ENCODE measurements at places on chromosomes 12 and 14.

- DNase-seq: no peak
Measured at GRCh38 chr14:24213866-24214662, 776 bp upstream of the CHMP4A start.

DNA sequence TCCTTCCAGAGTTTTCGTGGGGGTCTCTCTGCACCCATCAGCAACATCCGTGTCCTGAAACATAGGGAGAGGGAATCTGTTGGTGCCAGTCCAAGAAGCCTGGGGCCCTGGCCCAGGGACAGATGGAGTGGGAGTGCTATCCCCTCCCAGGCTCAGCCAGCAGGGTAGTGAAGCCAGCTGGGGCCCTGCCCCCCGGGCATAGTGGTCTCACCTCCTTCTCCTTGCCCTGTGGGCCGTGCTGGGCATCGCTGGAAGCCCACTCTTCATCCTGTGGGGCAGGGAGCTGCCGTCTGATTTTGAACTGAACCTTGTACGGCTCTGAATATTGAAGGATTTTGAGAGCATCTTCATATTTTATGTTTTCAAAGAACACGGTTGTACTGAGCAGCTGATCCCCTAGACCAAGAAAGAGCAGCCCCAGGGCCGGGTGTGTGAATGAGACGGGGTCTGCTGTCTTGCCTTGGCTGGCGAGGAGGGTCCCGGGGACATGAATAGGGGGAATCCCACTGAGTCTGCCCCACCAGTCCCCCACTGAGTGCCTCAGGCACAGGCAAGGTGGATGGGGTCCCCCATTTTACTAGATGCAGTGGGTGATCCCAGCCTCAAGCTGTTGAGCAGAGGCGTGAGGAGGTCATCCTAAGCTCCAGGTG lies 23.3 kb downstream of the AHNAK2 start:
- DNase-seq: no peak

DNA sequence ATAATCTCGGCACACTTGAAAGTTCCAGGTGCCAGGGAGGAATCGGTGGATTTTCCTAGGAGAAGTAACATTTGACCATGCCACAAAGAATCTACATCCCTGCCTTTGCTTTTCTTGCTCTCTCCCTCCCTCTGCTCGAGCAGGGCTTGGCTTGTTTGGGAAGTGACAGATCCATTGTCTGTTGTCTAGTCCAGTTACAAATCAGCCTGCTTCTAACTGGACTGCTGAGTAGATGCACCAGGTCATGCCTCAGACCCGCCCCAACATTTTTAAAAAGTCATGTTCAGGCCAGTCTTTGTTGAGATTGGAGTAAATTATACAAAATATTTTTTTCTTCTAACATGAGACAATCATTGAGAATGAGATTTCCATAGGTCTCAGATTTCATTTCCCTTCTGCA lies 153.4 kb downstream of the GCH1 start:
- no peak for DNase-seq

DNA sequence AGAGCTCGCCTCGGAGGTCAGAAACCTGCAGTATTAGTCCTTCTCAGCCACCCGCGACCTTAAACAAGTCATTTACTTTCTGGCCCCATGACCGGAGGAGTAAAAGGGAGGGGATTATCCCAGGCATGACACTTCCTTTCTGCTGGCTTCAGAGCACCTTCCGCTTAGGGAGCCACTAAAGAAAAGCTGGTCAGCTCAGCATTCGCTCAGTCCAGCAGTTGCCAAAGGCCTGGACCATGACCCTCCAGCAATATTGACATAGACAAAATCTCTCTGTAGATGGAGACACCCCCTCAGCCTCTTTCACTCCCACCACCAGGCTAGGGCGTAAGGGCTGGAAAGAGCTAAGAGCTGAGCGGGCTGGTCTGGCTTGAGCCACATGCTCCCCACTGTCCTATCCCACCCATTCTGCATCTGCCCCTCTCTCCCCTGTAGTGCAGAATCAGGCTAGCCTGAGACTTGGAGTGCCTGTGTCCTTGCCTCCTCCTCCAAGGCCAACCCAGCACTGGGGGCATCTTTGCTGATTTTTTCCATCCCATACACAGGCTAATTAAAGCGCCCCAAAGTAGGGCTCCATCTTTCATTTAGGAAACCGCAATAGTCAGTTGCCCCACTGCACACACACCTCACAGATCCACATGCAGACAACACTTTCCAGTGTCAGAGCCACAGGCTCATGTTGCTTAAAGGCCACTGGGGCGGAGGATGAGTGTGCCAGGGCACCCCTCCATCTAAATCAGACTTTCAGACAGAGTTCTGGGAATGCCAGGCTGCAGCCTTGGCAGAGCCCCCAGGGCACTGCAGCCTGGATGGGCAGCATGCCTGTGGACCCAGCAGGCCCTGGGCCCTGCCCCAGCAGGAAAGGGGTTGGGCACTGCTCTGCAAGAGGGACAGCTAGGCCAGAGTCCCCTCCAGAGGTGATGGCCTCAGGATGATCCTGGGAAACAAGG lies 4.0 kb upstream of the CPNE6 start:
- DNase-seq: no peak

DNA sequence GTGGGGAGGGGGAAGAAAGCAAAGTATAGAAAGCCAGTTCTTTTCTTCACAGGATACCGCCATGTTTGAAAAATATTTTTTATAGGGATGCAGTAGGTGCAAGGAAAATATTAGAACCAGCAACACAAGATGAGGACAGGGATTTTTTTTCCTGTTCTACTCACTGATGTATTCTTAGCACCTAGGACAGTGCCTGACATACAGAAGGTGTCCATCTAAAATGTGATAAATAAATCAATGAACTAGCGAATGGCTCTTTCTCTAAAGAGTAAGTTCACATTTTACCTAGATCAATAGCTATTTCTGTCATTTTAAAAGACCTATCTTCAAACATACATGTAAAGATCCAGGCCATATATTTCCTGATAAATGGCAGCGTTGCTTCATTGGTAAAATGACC lies 18.8 kb downstream of the EGLN3 start:
- DNase-seq: no peak

DNA sequence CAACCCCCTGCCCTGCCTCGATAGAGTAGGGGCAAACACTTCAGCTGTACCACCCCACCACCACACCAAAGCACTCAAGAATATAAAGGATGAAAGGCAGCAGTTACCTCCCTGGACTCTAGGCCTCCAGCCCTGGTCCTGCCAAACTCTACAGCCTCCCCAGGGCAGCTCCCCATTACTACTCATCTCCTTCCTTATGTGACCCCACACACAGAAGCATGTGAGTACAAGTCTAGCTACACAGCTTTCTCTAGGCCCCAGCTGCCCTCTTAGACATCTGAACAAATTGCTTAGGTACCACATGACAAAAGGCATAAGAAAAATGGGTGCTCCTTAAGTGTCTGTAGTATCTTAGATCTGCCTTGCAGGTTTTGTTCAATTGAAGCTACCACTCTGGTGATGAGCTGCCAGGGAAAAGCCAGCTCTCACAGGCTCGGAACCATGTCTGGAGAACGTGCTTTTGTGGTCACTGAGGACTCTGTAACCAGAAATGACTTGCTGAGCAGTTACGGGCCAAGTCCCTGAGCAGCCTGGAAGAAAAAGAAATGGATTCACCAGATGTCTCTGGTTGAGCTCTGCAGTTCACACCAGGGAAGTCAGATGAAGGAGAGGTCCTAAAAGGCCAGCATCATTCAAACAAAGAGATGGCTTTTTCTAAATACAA lies 32.8 kb downstream of the FMNL3 start:
- DNase-seq: no peak

- DNase-seq: no peak
Measured at GRCh38 chr14:24079491-24080141, 8.3 kb downstream of the CPNE6 start.

DNA sequence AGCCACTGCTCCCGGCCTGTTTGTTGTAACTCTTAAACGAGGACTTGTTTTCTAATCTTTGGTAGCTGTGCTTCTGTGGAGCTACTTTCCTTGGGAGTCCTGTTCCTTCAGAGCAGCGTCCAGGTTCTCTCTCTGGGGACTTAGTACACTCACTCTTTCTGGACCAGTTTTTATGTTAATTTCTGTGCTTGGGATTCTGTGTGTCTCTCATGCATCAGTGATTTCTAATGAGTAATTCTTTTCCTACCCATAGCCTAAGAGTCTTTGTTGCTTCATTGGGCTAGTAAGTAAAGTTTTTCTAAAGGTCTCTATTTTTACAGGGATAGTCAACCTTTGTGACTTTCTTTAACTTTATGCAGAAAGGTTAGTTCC lies 289.3 kb downstream of the FBXL14 start:
- no peak for DNase-seq

GRCh38 chr14:74964787-74965485 lies 9.5 kb upstream of the PGF start:
- no peak for DNase-seq

- no peak for DNase-seq
Measured at GRCh38 chr14:106850913-106851825, 1324.8 kb downstream of the TMEM121 start.

DNA sequence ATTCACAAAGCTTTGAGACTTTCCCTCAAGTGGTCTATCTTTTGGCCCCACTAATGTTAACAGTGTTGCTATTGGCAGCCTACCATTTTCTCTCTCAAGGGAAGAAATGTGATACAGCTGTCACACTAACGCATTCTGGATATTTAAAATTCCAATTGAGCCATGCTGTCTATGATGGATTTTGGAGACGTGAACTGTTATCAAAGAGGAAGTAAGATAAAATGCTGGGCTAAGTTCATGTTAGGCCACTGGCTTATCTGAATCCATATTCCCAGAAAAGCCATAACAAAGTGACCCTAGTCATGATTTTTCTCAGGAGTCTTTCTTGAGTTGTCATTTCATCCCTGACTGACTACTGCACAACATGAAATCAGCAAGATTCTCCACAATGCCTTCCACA lies 200.2 kb downstream of the PHLDA1 start:
- DNase-seq: no peak

DNA sequence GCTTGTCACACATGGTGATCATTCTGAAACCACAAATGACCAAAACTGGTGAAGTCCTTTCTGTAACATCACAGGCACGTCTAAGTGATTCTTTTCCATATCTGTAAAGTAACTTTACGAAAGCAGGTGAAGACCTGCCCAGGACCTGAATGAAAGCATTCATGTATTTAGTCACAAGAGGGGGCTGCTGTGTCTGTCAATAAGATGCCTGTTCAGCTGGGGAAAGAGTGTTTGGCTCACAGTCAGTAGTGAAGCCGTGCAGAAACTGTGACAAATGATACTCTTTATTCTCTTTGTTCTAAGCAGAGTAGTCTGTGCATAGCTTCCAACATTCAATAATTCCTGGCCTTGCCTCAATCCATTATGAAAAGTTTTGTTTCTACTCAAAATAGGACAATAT lies 373.5 kb upstream of the OR4E1 start:
- no peak for DNase-seq

DNA sequence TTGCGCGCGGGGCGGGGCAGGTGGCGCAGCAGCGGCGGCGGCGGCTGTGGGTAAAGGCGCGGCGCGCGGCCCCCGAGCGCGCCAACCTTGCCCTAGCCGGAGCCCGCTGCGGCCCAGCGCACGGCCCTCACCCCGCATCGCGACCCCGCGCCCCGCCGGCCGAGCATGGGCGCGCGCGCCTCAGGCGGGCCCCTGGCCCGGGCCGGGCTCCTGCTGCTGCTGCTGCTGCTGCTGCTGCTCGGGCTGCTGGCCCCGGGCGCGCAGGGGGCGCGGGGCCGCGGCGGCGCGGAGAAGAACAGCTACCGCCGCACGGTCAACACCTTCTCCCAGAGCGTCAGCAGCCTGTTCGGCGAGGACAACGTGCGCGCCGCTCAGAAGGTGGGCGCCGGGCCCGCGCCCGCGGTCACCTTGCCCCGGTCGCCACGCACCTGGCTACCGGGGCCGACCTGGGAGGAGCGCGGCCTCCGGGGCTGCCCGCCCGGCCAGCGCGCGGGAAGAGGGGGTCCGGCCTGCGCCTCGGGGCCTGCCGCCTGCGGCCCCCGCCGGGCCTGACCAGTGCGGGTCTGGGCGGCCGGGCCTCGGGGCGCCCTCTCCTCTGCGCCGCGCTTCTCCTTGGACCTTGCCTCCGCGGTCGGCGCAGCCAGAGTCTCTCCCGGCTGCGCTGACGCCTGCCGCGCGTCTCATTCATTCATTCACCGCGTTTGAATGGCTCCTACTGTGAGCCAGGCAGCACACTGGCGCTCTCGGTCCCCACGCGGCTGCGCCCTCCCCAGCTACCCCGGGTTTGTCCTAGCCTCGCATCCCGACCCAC lies at the start of gene BRI3BP:
TSS of gene BRI3BP (plus strand) at position 20 of the 811 bp plus-strand sequence. CDS start at position 166, 146 bp downstream.
- DNase-seq: no peak

- DNase-seq: no peak
Measured at GRCh38 chr12:25320123-25321006, 69.6 kb upstream of the KRAS start.

DNA sequence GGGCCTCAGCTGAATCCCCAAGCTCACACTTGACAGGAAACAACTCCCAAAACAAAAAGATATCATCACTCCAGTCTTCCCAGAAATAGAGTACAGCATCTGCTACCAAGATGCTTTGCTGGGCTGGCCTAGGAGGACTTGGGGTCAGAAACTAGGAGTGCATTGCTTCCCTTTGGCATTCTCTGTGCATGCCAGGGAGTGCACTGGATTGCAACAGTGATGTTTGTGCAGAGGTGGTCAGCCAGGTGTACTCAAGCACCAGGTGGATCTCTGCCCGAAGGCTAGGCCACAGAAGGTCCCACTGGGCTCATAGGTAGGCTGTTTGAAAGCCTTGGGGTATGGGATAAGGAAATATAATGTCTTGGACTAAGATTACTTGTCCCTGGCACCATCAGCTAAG lies 51.1 kb downstream of the RAB35 start:
- no peak for DNase-seq

DNA sequence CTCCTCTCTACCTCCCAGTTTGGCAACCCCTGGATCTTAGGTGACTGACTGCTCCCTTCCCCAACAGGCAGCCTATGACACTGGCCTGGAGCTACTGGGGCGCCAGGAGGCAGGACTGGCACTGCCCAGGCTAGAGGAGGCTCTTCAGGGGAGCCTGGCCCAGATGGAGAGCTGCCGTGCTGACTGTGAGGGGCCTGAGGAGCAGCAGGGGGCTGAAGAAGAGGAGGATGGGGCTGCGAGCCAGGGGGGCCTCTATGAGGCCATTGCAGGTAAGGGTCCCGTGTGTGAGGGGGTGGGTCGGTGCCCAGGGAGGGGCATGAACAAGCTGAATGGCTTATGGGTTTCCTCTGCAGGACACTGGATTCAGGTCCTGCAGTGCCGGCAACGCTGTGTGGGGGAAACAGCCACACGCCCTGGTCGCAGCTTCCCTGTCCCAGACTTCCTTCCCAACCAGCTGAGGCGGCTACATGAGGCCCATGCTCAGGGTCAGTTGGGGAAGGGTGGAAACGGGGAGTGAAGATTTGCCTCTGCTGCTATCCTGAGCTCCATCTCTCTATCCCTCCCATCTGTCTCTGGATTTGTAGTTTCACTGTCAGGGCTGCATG lies 2.2 kb downstream of the P3H3 start:
- no peak for DNase-seq

DNA sequence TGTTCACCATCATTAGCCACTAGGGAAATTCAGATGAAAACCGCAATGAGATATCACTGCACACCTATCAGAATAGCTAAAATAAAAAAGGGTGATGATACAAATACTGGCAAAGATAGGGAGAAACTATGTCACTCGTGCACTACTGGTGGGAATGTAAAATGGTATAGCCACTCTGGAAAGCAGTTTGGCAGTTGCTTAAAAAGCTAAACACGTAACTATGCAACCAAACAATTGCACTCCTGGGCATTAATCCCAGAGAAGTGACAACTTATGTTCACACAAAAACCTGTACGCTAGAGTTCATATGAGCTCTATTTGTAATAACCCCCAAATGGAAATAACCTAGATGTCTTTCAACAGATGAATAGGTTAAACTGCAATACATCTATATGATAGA lies 35.4 kb downstream of the GPR135 start:
- DNase-seq: no peak
